WTC11 (cell line): ENCODE measurements at places on chromosomes 12 and 14.
A peak's percentile ranks its signal among the peaks of the same experiment; 100 is the strongest.

GRCh38 chr14:51759950-51760349, 100.5 kb upstream of the GNG2 start:
- no peak for DNase-seq
- no peak overlapping the region for H3K27ac ChIP-seq
- H3K4me1 ChIP-seq, result no peaks in the 10 kb centered on the region
- no peak overlapping the region for H3K4me3 ChIP-seq
- H3K36me3 ChIP-seq, result no peaks in the 10 kb centered on the region

GRCh38 chr14:68970038-68970612, 9.0 kb downstream of the ACTN1 start:
- peak overlapping the region; percentile 19; the same call in 1 of the 2 replicates for H3K4me3 ChIP-seq
- no peaks in the 10 kb centered on the region for H3K27me3 ChIP-seq
- H3K27ac ChIP-seq, result peak overlapping the region; percentile 86
- DNase-seq, result no peak

DNA sequence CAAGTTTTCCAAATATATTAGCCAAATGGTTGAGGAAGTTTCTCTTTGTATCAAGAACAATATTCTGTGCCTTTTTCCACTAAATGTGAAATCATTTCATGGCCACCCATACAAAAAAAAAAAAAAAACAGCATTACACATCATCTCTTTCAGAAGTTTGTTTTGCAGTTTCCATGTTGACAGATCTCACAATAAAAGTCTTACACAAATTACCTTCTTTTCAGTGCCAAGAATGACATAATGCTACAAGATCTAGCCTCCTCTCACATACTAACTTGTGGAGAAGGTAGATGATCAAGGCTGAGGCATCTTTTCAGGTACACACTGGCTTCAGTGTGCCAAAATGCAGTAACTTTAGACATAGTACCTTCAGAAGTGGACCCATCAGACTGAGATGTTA, 35.3 kb downstream of the PRKD1 start:
- DNase-seq, result no peak
- H3K27ac ChIP-seq, result no peak overlapping the region
- no peaks in the 10 kb centered on the region for H3K36me3 ChIP-seq
- no peak overlapping the region for H3K4me3 ChIP-seq

DNA sequence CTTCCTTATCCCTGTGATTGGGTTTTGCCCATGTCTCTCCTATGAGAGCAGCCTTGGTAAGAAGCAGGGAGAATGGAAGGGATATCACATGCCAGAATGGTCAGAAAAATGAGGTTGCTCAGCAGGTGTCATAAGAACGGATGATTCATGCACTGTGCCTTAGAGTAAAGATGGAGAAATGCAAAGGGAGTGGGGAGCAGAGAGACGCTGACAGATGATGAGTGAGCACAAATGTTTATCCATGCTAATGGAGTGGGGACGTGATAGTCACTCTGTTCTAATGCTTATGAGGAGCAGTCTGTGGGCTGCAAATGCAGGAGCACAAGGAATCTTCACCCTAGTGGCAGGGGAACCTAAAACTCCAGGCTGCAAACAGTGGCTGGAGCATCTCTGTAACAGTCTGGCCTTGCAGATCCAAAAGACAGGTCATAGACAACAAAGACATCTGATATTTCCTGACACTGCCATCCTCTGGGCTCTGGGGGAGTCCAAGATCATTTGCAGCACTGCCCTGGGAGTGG, 243.2 kb downstream of the CACNA1C start:
- no peak for DNase-seq
- no peak overlapping the region for H3K27ac ChIP-seq
- H3K4me3 ChIP-seq, result no peak overlapping the region

GRCh38 chr14:101125719-101126651, 222.5 kb upstream of the RTL1 start:
- H3K27me3 ChIP-seq, result no peaks in the 10 kb centered on the region
- no peaks in the 10 kb centered on the region; the same call in 1 of the 2 replicates for H3K4me1 ChIP-seq
- H3K4me3 ChIP-seq, result no peak overlapping the region

GRCh38 chr12:45192707-45193106, 23.2 kb upstream of the ANO6 start:
- H3K36me3 ChIP-seq, result peaks cover 6% of the 10 kb centered on the region; the same call in 1 of the 2 replicates
- H3K4me3 ChIP-seq, result no peak overlapping the region
- no peak overlapping the region for H3K27ac ChIP-seq
- H3K4me1 ChIP-seq, result peaks cover 6% of the 10 kb centered on the region

GRCh38 chr12:42143452-42144157, 1.1 kb downstream of the GXYLT1 start:
- H3K36me3 ChIP-seq, result no peaks in the 10 kb centered on the region
- H3K27ac ChIP-seq, result peak overlapping the region; percentile 73
- peak overlapping the region; percentile 91 for H3K4me3 ChIP-seq
- DNase-seq, result no peak

GRCh38 chr12:73421832-73422231, 1115.8 kb upstream of the ATXN7L3B start:
- no peak for DNase-seq
- no peak overlapping the region for H3K4me3 ChIP-seq
- H3K27me3 ChIP-seq, result no peaks in the 10 kb centered on the region
- H3K36me3 ChIP-seq, result peaks cover 24% of the 10 kb centered on the region
- no peak overlapping the region for H3K27ac ChIP-seq

- H3K4me1 ChIP-seq, result peaks cover 13% of the 10 kb centered on the region
- H3K36me3 ChIP-seq, result peaks cover 2% of the 10 kb centered on the region; the same call in 1 of the 2 replicates
- no peak overlapping the region for H3K27ac ChIP-seq
Measured at GRCh38 chr12:572532-572899, 90.7 kb downstream of the NINJ2 start.

DNA sequence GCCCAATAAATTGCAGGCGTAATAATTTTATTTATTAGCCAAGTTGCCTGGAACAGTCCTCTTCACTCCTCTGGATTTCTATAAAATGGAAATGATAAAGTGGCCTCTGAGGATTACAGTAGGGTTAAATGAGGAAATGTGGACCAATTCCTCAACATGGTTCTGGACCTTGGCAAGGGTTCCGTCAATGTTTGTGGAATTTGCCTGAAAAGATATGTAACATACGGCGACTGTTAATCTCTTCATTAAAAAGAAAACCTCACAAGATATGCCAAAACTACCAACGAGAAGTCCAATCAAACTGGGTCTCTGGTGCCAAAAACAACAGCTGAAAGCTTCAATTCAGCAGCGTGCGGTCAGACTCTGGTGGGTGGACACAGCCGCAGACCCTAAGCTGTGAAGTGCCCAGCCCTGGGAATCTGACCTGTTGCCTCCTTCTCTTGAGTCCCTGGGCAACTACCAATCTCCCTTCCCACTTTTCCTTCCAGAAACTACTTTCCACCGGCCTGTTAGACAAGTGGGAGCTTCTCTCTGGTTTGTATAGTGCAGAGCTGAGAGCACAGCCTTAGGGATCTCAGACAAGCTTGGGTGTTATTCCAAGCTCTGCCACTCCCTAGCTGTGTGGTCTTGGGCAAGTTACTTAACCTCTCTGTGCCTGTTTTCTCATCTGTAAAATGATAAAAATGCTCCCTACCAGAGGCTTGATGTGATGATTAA, 190.5 kb upstream of the GSC start:
- H3K4me3 ChIP-seq, result no peak overlapping the region
- H3K36me3 ChIP-seq, result no peaks in the 10 kb centered on the region
- H3K27ac ChIP-seq, result no peak overlapping the region
- DNase-seq, result no peak
- H3K27me3 ChIP-seq, result peaks cover 3% of the 10 kb centered on the region; the same call in 1 of the 2 replicates

GRCh38 chr14:85056267-85056666, 473.7 kb upstream of the FLRT2 start:
- no peaks in the 10 kb centered on the region for H3K4me1 ChIP-seq
- no peaks in the 10 kb centered on the region for H3K27me3 ChIP-seq
- H3K36me3 ChIP-seq, result peaks cover 38% of the 10 kb centered on the region
- no peak overlapping the region for H3K27ac ChIP-seq

GRCh38 chr14:23950411-23951135, 3.0 kb upstream of the DHRS4 start:
- H3K4me1 ChIP-seq, result peaks cover 26% of the 10 kb centered on the region
- no peak overlapping the region for H3K27ac ChIP-seq
- H3K4me3 ChIP-seq, result no peak overlapping the region
- H3K27me3 ChIP-seq, result peaks cover 2% of the 10 kb centered on the region; the same call in 1 of the 2 replicates
- peaks cover 3% of the 10 kb centered on the region; the same call in 1 of the 2 replicates for H3K36me3 ChIP-seq
- DNase-seq, result no peak

DNA sequence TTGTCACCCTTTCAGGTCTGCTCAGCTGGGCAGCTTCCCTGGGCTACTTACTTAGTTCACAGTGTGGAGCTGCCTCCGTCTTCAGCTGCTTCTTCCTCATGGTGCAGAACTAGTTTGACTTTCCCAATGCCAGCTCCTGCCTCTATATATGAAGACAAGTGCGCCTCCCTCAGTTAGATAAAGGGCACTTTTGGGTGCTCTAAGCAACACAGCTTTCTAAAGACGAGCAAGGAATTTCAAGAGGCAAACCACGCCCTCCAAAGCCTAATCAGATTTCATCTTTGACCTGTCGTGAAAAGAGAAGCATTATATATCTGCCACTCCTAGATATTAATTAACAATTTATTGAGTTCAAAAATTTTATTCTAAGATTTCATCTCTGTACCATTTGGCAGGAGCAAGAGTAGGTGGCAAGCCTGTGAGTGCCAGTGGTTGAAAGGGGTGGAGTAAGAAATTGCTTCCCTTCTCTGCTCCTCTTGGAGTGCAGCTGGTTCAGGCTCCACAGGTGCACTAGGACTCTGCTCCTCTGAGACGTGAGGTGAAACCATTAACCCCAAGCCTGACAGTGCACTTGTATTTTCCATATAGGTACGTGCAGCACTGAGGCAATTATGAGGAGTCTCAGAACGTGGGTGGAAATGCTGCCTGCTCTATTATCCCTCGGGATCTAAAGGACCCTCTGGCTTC, 2.1 kb upstream of the SLC11A2 start:
- H3K27me3 ChIP-seq, result no peaks in the 10 kb centered on the region
- no peak for DNase-seq
- no peaks in the 10 kb centered on the region for H3K36me3 ChIP-seq

GRCh38 chr14:35669782-35670181, 135.8 kb downstream of the INSM2 start:
- H3K4me3 ChIP-seq, result no peak overlapping the region
- no peaks in the 10 kb centered on the region for H3K36me3 ChIP-seq

- H3K4me1 ChIP-seq, result peaks cover 18% of the 10 kb centered on the region
- no peaks in the 10 kb centered on the region for H3K27me3 ChIP-seq
- no peaks in the 10 kb centered on the region for H3K36me3 ChIP-seq
- no peak for DNase-seq
- no peak overlapping the region for H3K27ac ChIP-seq
Measured at GRCh38 chr12:131444220-131445164, 266.4 kb upstream of the SFSWAP start.
